Adrenal gland (tissue), 19 donors: ENCODE measurements at places on chromosomes 4 and X. TPM values are rescaled to one million over a fixed set of nuclear protein-coding genes. Genes with fewer than 3 reads are reported as not detected.

DNA sequence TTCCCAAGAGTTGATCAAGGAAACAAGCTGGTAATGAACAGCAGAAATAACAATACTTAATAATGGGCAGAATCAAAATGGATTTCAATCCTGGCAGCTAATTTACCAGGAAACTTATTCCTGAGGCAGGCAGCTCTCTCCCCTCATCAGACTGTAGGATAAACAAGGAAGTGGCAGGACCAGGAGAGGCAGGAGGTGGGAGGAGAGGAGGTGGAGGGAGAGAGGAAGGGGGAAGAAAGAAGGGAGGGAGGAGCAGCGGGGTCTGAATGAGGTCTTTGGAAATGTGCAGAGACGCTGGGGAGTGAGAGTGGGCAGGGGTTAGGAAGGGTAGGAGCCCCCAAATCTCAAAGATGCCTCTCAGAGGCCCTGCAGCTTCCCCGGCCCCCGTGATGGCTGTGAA lies 231.5 kb downstream of the BCOR start:
- H3K27ac ChIP-seq = no peak overlapping the region
- no peak overlapping the region for H3K4me3 ChIP-seq
- H3K36me3 ChIP-seq = no peaks in the 10 kb centered on the region
- no peaks in the 10 kb centered on the region for H3K4me1 ChIP-seq

The XAGE2 gene
- total RNA-seq = not detected

- no peaks in the 10 kb centered on the region for H3K36me3 ChIP-seq
- DNase-seq = no peak
- no peak overlapping the region for H3K4me3 ChIP-seq
Observed at GRCh38 chrX:88355252-88355651, 391.8 kb upstream of the CPXCR1 start.

DNA sequence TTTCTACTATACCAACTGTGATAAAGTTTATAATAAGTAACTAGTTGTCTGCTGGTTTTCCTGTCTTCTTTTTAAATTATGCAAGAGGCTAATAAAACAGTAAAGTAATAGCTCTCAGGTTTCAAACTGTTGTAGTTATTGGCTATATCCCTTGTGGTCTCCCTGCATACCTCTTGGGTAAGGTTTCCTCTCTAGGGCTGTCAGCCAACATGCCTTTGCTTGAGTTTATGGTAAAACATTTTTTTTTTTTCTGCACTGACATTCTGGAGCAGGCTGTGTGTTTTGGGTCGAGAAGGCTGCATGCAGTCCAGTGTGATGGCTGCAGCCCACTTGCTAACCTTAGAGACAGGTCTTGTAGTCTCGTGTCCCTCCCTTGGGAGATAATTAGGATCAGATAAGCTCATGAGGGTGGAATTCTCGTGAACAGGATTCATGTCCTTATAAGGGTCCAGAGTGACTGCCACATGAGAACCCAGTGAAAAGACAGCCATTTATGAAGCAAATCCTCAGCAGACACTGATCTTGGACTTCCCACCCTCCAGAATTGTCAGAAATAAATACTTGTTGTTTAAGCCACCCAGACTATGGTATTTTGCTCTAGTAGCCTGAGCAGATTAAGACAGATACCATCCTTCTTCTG lies 831.2 kb downstream of the CCSER1 start:
- H3K27ac ChIP-seq = no peak overlapping the region
- no peaks in the 10 kb centered on the region for H3K4me1 ChIP-seq
- DNase-seq = no peak
- H3K36me3 ChIP-seq = no peaks in the 10 kb centered on the region

The TAB3 gene
- 22.2 TPM for total RNA-seq

DNA sequence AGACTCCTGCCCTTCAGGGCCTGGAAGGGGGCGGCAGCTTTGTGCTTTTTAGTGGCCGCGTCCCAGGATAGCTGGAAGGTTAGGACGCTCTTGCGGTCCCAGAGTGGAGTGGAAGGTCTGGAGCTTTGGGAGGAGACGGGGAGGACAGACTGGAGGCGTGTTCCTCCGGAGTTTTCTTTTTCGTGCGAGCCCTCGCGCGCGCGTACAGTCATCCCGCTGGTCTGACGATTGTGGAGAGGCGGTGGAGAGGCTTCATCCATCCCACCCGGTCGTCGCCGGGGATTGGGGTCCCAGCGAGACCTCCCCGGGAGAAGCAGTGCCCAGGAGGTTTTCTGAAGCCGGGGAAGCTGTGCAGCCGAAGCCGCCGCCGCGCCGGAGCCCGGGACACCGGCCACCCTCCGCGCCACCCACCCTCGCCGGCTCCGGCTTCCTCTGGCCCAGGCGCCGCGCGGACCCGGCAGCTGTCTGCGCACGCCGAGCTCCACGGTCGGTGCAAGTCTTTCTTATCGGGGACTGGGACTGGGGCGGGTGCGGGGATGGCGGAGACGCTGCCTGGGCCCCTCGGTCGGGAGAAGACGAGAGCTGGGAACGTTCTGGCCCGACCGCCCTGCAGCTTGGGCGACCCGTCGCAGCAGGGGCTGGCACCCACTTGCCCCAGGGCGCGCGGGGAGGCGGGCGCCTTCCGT lies at the start of gene EDNRA:
Gene EDNRA, plus strand, starts transcription at position 207 of the 686 bp plus-strand sequence. CDS start 4,585 bp downstream, outside the sequence.
- no peaks in the 10 kb centered on the region for H3K36me3 ChIP-seq
- no peaks in the 10 kb centered on the region for H3K4me1 ChIP-seq
- H3K4me3 ChIP-seq = peak within 1 kb of the TSS; percentile 58
- H3K27ac ChIP-seq = no peak within 1 kb of the TSS

DNA sequence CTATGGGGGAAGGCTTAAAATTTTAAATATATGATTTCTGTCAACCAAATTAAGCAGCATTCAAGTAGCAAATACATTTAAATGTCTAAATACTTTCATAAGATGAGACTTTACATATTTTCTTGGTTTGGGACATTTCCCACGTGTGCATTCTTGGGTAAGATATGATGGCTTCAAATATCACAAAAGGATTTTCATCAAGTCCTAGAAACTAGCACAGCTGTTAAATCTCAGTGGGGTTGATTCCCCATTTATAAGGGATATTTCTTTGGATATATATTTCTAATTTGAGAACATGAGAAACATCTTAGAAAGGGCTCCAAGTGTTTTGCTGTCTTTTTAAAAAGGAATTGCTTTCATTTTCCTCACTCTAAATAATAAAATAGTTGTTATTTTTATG lies 90.2 kb downstream of the P2RY10 start:
- H3K4me3 ChIP-seq = no peak overlapping the region
- DNase-seq = no peak
- H3K27me3 ChIP-seq = no peaks in the 10 kb centered on the region
- no peaks in the 10 kb centered on the region for H3K4me1 ChIP-seq
- no peaks in the 10 kb centered on the region for H3K36me3 ChIP-seq

- no peak overlapping the region for H3K27ac ChIP-seq
- H3K4me1 ChIP-seq = no peaks in the 10 kb centered on the region
- H3K36me3 ChIP-seq = no peaks in the 10 kb centered on the region
- H3K4me3 ChIP-seq = no peak overlapping the region
- no peaks in the 10 kb centered on the region for H3K27me3 ChIP-seq
- no peak for DNase-seq
Observed at GRCh38 chrX:48461830-48462229, 8.2 kb downstream of the SLC38A5 start.
